ENCODE measurements at places on chromosomes 1 and 21.

DNA sequence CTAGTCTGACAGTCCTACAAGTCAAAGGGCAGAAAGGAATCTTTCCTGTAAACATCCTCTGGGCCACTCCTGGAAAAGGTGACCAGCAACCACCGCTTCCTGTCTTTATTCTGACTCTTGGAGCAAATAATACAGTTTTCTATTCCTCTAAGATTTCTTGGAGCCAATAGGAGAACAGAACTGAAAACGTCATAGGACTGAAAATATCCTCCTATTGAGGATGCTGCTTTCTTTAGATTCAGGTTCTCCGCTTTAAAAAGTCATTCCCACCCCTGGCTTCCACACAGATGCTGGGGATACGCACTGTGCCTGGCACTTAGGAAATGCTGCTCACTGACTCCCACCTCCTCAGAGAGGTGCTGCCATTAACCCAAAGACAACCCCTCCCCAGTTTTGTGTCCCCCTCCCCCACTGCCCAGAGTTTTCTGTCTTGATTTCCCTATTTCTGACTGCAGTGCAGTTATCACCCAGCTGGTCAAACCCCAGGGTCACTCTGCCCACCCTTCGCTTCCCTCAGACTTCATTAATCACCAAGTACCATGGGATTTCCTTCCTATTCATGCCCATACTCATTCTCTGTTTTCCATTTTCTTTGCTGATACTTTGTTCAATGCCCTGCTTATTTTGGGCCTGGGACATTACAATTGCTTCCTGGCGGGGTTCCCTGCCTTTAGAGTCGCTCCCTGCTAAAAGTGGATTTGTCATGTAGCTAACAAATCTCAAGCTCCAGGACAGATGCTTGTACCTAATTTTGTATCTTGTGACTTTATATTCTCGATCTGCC, 82.1 kb upstream of the ARHGAP29 start:
- no peak for DNase-seq

DNA sequence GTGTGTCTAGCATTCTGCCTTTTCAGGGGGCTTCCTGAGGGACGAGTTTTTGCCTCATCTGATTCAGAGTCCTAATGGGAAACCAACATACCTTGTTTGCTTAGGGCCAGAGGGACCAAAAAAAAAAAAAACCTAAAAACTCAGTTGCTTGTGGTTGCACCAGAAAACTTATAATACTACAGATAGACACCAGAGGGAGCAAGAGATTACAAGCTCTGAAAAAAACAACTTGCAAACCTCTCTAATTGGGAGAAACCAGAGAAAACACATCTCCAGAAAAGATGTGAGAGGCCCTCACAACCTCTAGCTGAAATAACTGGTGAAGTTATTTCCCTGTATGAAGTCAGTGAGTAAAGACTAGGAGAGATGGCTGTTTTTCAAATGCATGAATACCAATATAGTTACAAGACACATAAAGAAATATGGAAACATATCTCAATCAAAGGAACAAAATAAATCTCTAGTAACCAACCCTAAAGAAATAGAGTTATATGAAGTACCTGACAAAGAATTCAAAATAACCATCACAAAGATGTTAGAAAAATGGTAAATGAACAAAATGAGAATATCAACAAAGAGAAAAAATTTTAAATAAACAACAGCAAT, 233.7 kb upstream of the NFIA start:
- no peak for DNase-seq

- DNase-seq: no peak
Measured at GRCh38 chr1:174652569-174653280, 205.0 kb downstream of the GPR52 start.

DNA sequence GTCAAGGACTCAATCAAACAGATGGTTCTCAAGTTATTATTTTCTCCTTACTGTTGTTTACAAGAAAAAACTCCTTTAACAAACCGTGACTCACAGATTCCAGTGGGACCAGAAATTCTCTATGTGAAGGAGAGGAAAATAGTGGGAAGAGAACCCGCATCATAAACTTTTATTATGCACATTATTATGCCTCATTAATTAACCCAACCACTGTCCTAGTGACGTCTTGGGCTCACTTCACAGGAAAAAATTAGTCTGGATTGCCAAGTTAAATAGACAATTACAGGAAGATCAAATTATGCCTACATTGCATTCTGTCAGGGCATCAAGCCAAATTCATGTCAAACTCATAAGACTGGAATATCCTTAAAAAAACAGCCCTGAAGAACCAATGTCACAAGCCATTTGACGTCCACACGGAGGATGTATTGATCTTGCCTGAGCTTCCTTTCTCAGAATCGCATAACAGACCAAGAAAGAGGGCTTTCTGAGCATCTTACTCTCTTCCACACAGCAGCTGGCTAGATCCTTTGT, 347.8 kb downstream of the DUSP10 start:
- no peak for DNase-seq

DNA sequence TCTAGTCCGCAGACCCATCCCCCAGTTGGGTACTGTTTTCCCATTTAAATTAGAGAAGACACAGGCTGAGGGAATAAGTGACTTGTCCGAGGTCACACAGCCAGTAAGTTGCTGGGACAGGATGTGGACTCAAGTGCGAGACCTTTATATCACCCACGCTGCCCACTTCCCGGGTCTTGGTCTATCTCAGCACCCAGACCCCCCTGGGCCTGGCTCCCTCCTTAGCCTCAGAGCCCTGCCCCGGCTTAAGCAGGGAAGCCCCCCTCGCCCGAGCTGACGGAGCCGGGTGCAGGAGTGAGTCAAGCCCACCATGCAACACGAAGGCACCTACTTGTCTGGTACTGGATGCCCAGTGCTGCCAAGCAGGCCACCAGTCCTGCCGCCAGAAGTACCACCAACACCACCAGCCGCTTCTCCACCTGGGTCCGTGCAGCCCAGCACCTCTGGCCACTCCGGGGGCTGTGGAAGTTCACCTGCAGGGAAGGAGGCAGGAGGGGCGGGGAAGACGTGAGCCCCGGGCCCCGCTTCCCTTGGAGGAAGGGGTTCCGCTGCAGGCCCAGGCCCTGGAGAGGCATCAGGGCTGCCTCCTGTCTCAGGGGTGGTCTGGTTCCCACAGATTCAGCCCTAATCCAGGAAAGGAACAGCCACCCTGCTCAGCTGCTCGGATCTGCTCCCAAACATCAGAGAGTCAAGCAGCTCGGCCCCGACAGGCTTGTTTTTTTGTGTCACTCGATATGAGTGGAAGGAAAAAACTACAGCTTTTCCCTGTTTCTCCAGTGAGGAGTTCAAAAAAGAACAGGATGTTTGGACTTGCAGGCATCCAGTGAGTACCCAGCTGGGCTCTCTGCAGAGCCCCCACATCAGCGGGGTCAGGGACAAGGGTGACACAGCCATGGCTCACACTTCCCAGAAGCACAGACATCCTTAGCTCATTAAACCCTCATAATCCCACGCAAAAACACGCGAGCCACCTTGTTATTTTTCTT, 11.1 kb downstream of the ECE1 start:
- DNase-seq: no peak

DNA sequence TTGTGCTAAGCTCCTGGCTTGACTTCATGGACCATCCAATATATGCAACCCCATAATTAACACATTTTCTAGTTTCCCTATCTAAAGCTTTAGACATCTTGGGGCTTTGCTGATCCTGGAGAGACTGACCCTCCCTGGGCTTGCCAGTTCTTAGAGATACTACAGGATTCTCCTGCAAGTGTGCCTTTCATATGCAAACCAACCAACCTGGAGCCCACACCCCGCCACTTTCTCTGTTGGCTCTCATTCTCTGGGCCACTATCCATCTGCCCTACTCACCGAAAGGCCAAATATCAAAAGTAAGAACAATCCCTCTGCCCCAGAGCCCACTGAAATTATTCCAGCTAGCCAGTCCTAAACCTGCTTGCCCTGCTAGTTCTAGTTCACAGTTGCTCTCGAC, 2.2 kb upstream of the GBP6 start:
- no peak for DNase-seq

DNA sequence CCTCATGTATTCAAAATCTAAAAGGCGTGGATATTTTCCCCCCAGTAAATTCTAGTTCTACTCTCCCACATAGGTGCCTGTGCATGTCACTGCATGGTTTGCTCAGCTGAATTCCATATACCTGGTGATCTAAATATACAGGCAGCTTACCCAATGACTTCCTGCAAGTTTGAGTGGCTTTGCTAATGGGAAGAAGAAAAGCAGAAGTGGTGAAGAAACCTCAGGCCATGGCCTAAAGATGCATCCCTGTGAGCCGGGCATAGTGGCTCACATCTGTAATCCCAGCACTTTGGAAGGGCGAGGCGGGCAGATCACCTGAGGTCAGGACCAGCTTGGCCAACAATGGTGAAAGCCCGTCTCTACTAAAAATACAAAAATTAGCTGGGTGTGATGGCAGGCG, 11.5 kb downstream of the SLC44A3 start:
- no peak for DNase-seq

DNA sequence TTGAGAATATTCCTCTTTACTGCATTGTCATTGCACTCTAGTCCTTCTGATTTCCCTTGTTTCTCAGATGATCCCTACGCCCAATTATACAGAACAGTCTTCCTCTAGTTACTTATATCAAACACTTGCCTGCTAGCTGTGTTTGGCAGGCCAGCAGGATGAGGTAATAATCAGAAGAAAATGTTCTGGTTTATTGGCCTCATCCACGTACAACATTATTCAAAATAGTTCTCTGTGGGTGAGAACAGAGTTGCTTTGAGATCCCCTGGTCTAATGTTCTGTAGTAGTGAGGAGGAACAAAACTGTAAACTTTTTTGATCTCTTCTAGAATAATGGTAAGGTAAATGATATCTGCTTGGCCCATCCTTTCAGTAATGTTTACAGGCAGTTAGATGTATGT, 22.3 kb upstream of the C1orf105 start:
- no peak for DNase-seq

All from type B pancreatic cell (in vitro differentiated cells).